Heart left ventricle (tissue), 16 donors: ENCODE measurements at places on chromosomes 4 and X. TPM values are rescaled to one million over a fixed set of nuclear protein-coding genes. Genes with fewer than 3 reads are reported as not detected.
A peak's percentile ranks its signal among the peaks of the same experiment; 100 is the strongest.

RBMXL3 gene
- total RNA-seq = not detected

WDR13 gene
- 224 TPM for total RNA-seq

TAF7L gene
- not detected for total RNA-seq

EPHA5 gene
- total RNA-seq = not detected

PPM1K gene
- total RNA-seq = 332 TPM

CXXC4 gene
- total RNA-seq = 4.3 TPM

GRCh38 chrX:10074241-10074941 lies 82.4 kb upstream of the CLCN4 start:
- no peak overlapping the region for H3K4me3 ChIP-seq
- H3K27ac ChIP-seq = no peak overlapping the region
- no peak for DNase-seq
- no peaks in the 10 kb centered on the region for H3K36me3 ChIP-seq
- no peaks in the 10 kb centered on the region for H3K4me1 ChIP-seq
- H3K27me3 ChIP-seq = no peaks in the 10 kb centered on the region

DNA sequence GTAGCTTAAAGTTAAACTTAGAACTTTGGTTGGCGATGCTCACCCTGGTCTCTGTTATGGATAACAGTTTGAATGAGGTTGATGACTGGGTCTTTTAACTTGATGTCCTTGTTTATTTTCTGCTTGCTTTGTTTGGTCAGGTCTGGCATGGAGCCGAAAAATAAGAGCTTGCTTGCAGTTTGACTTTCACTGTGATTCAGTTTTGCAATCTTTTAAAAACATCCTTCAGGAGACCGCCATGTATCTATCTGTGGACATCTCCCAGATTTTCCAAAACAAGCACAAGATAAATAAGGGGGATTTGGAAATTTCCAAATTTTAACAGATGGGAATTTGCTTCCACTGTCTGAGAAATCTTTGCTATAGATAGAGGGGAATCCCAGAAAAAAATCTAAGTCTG lies 246.7 kb downstream of the PALLD start:
- no peak for DNase-seq
- H3K4me3 ChIP-seq = no peak overlapping the region
- peaks cover 16% of the 10 kb centered on the region for H3K4me1 ChIP-seq
- no peaks in the 10 kb centered on the region for H3K27me3 ChIP-seq

GRCh38 chrX:40392599-40392998 lies 188.2 kb upstream of the ATP6AP2 start:
- no peak for DNase-seq
- no peaks in the 10 kb centered on the region for H3K36me3 ChIP-seq

DNA sequence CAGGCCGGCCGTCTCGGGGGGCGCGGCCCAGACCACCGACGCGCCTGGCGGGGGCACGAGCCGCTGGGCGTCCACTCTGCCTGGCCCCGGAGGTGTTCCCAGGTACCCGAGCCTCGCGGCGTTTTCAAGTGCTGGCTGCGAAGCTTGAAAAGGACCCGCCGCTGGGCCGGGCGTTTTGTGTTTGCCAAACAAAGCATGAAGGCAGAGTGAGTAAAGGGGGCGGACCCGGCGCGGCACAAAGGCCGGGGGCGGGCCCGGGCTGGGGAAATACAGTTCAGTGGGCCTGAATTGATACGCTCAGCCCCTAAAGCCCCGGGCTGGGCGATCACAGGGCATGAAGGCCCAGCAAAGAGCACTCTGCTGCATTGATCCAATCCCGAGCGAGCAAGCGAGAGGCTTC lies 65.4 kb downstream of the SOX3 start:
- H3K4me1 ChIP-seq = no peaks in the 10 kb centered on the region
- H3K4me3 ChIP-seq = no peak overlapping the region
- no peaks in the 10 kb centered on the region for H3K27me3 ChIP-seq
- H3K27ac ChIP-seq = no peak overlapping the region
- no peak for DNase-seq

GRCh38 chr4:142211444-142211843 lies 575.1 kb downstream of the IL15 start:
- no peak overlapping the region for H3K4me3 ChIP-seq
- no peaks in the 10 kb centered on the region for H3K27me3 ChIP-seq
- H3K36me3 ChIP-seq = no peaks in the 10 kb centered on the region
- H3K27ac ChIP-seq = no peak overlapping the region

DNA sequence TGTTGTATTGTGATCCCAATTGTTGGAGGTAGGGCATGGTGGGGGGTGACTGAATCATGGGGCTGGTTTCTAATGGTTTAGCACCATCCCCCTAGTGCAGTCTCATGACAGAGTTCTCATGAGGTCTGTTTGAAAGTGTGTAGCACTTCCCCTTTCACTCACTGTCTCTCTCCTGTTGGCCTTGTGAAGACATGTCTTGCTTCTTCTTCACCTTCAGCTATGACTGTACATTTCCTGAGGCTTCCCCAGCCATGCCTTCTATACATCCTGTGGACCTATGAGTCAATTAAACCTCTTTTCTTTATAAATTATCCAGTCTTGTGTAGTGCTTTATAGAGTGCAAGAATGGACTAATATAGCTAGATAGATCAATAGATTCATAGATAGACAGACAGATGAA lies 230.0 kb downstream of the MAGEE1 start:
- DNase-seq = no peak
- H3K27me3 ChIP-seq = no peaks in the 10 kb centered on the region
- no peak overlapping the region for H3K4me3 ChIP-seq
- H3K36me3 ChIP-seq = no peaks in the 10 kb centered on the region
- H3K27ac ChIP-seq = no peak overlapping the region

GRCh38 chr4:94457692-94458106 lies 6.0 kb downstream of the PDLIM5 start:
- no peak overlapping the region for H3K4me3 ChIP-seq
- H3K27ac ChIP-seq = peak overlapping the region; percentile 96
- no peaks in the 10 kb centered on the region for H3K27me3 ChIP-seq
- H3K4me1 ChIP-seq = peaks cover 91% of the 10 kb centered on the region
- H3K36me3 ChIP-seq = peaks cover 22% of the 10 kb centered on the region
- no peak for DNase-seq

- no peak for DNase-seq
- H3K27ac ChIP-seq = no peak overlapping the region
- H3K27me3 ChIP-seq = no peaks in the 10 kb centered on the region
- no peaks in the 10 kb centered on the region for H3K36me3 ChIP-seq
- H3K4me1 ChIP-seq = no peaks in the 10 kb centered on the region
These were observed 210.9 kb downstream of the SLIT2 start for GRCh38 chr4:20462426-20463175.

- H3K27me3 ChIP-seq = no peaks in the 10 kb centered on the region
- H3K27ac ChIP-seq = no peak overlapping the region
- H3K4me1 ChIP-seq = no peaks in the 10 kb centered on the region
These were observed 207.8 kb downstream of the NPFFR2 start for GRCh38 chr4:72239487-72240116.
